Tibial artery (tissue), 4 donors: ENCODE measurements at places on chromosomes 1 and 21.

- H3K4me1 ChIP-seq, result no peaks in the 10 kb centered on the region
- H3K4me3 ChIP-seq, result no peak overlapping the region
- no peak overlapping the region for H3K27ac ChIP-seq
- H3K36me3 ChIP-seq, result no peaks in the 10 kb centered on the region
- no peak for DNase-seq
- no peaks in the 10 kb centered on the region for H3K27me3 ChIP-seq
Measured at GRCh38 chr1:157512036-157512969, 40.0 kb downstream of the FCRL5 start.

DNA sequence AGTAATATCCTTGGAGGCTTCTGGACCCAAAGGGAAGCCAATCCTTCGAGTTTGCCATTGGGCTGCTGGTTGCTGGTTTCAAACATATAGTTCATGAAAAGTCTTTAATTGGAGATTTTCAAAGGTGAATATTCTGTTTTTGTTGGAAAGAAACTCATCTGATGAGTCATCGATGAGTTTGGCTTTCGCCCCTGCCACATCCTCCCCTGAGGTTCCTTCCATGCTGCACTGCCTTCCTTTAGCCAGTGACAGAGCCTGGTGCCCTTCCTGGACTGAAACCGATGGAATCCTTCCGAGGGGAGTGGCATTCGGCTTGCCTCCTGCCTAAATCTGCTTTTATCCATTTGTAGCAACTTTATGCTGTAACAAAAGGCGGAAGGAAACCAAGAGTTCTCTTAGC, 550.0 kb downstream of the KIF26B start:
- no peak overlapping the region for H3K4me3 ChIP-seq
- no peaks in the 10 kb centered on the region for H3K27me3 ChIP-seq
- DNase-seq, result no peak

- DNase-seq, result no peak
- H3K4me1 ChIP-seq, result no peaks in the 10 kb centered on the region
- H3K4me3 ChIP-seq, result no peak overlapping the region
- no peaks in the 10 kb centered on the region for H3K27me3 ChIP-seq
- no peaks in the 10 kb centered on the region for H3K36me3 ChIP-seq
Measured at GRCh38 chr1:88608139-88608943, 75.7 kb upstream of the PKN2 start.

- H3K27me3 ChIP-seq, result no peaks in the 10 kb centered on the region
- no peaks in the 10 kb centered on the region for H3K4me1 ChIP-seq
- H3K27ac ChIP-seq, result no peak overlapping the region
- no peak overlapping the region for H3K4me3 ChIP-seq
- no peak for DNase-seq
Measured at GRCh38 chr21:29235714-29236197, 63.0 kb upstream of the BACH1 start.

GRCh38 chr21:32141318-32141633, 137.6 kb downstream of the MIS18A start:
- no peak overlapping the region for H3K27ac ChIP-seq
- no peak for DNase-seq
- H3K27me3 ChIP-seq, result no peaks in the 10 kb centered on the region

DNA sequence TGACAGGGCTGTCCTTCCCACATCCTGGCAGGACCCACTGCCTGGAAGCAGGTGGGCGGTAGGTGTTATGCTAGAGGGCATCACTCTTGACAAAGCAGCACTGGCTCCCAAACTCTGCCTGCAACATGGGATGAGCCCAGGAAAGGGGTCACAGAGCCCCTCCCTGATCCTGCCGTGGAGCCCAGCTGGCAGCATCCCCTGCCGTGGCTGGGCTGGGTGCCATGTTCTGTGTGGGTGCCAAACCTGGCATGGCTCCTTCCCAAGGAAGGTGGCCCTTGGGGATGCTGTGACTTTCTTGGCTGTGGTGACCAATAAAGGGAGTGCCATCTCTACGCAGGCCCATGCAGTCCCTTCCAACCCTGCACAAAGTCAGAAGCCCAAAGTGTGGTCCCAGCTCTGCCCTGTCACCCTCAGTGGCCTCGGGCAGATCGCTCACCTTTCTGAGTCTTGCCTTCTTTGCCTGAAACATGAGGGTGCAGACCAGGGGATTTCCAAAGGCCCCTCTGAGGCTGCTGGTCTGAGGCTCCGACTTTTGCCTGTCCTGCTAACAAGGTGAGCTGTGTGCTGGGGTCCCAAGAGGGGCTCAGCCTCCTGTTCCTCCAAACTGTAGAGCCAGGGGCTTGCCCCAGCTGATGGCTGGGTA, 6.0 kb downstream of the CDK18 start:
- H3K36me3 ChIP-seq, result no peaks in the 10 kb centered on the region
- DNase-seq, result no peak
- no peaks in the 10 kb centered on the region for H3K27me3 ChIP-seq
- H3K27ac ChIP-seq, result peak overlapping the region; percentile 89
- H3K4me1 ChIP-seq, result peaks cover 90% of the 10 kb centered on the region

DNA sequence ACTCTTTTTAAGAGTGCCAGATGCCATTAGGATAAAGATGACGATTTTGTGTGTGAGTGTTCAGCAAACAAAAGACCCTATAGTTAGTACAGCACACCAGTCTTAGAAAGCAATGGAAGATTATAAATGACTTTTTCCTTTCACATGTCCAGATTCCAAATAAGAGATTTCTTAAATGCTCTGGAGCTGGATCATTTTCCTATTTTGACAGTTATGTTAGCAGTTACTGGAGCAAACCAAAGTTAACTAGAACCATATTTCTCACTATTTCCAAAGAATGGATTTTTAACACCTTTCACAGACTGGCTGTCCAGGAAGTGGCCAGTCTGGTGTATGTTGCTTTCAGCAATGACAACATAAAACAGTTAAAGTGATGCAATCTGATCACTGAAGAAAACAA, 905.8 kb upstream of the ADGRL2 start:
- no peak overlapping the region for H3K4me3 ChIP-seq
- DNase-seq, result no peak
- no peaks in the 10 kb centered on the region for H3K27me3 ChIP-seq
- H3K27ac ChIP-seq, result no peak overlapping the region

DNA sequence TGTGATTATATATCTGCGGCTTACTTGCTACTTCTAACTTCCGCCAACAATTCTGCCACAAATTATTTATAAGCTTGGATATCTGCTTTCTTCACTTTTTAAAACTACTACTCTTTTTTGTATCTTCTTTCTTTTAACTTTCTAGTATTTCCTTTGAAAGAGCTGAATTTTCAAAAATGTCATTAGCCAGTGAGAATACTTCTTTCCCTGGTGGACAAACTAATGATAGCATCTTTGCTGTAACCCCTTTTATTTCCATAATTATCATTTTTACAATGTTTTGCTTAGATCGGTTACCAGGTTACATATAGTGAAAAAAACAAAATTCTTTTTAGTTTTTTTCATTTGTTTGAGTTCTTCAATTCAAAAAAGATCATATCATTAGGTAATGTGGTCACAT, 355.9 kb upstream of the ADGRL4 start:
- no peaks in the 10 kb centered on the region for H3K27me3 ChIP-seq
- H3K4me3 ChIP-seq, result no peak overlapping the region
- H3K4me1 ChIP-seq, result no peaks in the 10 kb centered on the region

DNA sequence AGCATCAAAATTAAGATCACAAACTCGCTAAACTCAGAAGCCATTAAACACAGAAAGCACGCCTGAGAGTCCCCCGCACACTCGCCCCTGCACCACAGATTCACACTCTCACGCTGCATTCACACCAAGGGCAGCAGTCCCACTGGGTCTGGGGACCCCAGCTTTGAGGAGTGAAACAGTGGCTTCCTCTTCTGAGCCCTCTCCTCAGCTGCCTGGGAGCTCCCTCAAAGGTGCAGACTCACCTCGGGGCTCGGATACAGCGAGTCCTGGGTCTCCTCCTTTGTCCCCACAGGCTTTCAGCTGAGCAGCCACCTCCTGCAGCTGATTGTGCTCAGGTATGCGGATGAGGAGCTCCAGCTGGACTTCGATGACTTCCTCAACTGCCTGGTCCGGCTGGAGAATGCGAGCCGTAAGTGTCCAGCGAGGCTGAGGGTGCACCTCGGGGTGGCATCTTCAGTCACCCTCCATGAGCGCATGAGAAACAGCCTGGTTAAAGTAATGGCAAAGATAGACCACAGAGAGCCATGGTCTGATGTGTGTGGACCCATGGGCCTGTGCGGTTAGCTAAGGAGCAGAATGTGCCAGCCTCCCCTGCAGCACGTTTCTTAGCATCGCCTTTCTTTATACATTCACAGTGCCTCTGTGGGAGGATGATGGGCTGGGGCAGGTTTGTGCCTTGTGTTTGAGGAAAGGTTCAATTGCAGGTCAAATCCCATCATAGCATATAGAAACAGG, 47.9 kb downstream of the CAPN9 start:
- no peak overlapping the region for H3K4me3 ChIP-seq
- no peak for DNase-seq
- H3K27me3 ChIP-seq, result no peaks in the 10 kb centered on the region
- H3K4me1 ChIP-seq, result no peaks in the 10 kb centered on the region
- H3K36me3 ChIP-seq, result no peaks in the 10 kb centered on the region

DNA sequence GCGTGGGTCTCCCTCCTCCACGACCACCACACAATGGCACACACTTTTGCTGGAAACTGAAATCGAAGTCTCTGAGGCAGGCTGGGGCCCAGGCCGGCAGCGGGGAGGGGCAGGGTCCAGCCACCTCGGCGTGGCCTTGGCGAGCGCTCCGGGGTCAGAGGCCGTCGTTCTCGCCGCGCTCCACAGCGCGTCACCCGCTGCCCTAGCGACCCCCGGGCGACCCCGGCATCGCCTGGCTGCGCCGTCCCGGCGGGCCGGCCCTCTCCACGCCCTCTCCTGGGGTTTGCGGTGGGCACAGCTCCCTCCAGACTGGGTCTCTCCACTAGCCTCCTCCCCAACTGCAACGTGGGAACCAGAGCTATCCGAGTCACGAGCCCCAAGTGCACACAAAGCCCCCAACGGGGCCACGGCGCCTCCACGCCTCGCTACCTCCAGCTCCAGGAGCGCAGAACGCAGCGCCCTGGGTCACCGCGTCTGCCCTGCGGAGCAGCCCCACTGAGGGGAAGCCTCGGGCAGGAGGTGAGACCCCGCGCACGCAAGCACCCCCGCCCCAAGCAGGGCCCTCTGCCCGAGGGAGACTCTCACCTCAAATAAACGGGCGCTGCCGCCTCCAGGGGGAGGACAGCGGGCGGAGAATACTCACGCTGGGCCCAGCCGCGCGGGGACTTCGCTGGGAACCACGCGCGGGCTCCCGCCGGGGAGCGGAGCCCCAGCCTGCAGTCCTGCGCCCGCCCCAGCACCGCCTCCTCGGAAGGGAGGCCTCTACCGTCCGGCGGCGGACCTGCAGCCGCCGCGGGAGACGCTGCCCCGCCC, 134.0 kb upstream of the BARHL2 start:
- H3K4me3 ChIP-seq, result peak overlapping the region; percentile 60
- DNase-seq, result peak; percentile 87
- peak overlapping the region; percentile 60 for H3K27ac ChIP-seq
- H3K36me3 ChIP-seq, result no peaks in the 10 kb centered on the region

GRCh38 chr1:70256664-70257063, 35.5 kb downstream of the SRSF11 start:
- no peak overlapping the region for H3K4me3 ChIP-seq
- H3K4me1 ChIP-seq, result no peaks in the 10 kb centered on the region
- H3K27ac ChIP-seq, result no peak overlapping the region

GRCh38 chr1:217889401-217889800, 258.3 kb downstream of the SPATA17 start:
- DNase-seq, result no peak
- no peaks in the 10 kb centered on the region for H3K27me3 ChIP-seq
- no peak overlapping the region for H3K27ac ChIP-seq
- H3K36me3 ChIP-seq, result no peaks in the 10 kb centered on the region
- no peaks in the 10 kb centered on the region for H3K4me1 ChIP-seq

DNA sequence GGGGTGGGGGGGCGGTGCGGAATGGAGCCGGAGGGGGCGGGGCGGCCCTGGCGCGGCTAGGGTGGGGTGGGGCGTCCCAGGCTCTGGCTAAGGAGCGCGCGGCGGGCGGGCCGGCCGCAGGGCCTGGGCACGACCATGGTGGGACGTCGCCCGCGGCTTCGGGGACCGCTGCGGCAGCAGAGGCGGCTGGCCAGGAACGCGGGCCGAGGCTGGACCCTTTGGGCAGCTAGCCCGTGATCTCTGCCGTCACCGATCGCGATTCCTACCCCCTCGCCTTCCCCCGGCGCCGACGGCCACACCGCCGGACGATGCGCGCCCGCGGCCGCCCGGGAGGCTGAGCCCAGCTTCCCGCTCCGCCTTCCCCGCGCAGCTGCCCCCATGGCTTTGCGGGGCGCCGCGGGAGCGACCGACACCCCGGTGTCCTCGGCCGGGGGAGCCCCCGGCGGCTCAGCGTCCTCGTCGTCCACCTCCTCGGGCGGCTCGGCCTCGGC, at the start of gene MAP3K21:
MAP3K21 (plus strand) TSS at position 74 of the 491 bp plus-strand sequence; CDS start at position 379, 305 bp downstream.
- DNase-seq, result no peak
- peak within 1 kb of the TSS; percentile 44 for H3K27ac ChIP-seq
- H3K36me3 ChIP-seq, result no peaks in the 10 kb centered on the region
